Right atrium auricular region (tissue), 2 donors: ENCODE measurements at places on chromosomes 12 and 14. TPM values are rescaled to one million over a fixed set of nuclear protein-coding genes. Genes with fewer than 3 reads are reported as not detected.

- peak; percentile 42 for DNase-seq
- H3K4me3 ChIP-seq = no peak overlapping the region
- H3K27ac ChIP-seq = no peak overlapping the region
- peaks cover 34% of the 10 kb centered on the region for H3K4me1 ChIP-seq
- H3K27me3 ChIP-seq = no peaks in the 10 kb centered on the region
Measured at GRCh38 chr12:47721431-47721973, 3.8 kb downstream of the ENDOU start.

DNA sequence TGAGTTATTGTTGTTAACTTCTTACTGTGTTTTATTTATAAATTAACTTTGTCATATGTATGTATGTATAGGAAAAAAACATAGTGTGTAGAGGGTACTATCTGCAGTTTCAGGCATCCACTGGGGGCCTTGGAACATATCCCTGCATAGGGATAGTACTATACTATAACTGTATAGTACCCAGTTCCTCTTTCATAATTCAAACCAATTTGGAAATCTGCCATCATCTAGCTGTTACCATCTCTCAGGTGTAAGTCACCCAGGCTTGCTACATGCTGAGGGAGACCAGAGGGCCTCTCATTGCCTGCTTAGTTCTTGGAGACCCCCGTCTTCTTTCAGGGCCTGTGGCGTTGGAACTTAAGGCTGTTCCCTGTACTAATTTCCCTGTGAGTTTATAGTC is 12.9 kb upstream of the DCD start:
- H3K27ac ChIP-seq = no peak overlapping the region
- no peaks in the 10 kb centered on the region for H3K36me3 ChIP-seq

GRCh38 chr12:104026841-104027599 is 23.0 kb downstream of the GLT8D2 start:
- no peaks in the 10 kb centered on the region for H3K4me1 ChIP-seq
- H3K27me3 ChIP-seq = no peaks in the 10 kb centered on the region
- no peaks in the 10 kb centered on the region for H3K36me3 ChIP-seq
- no peak for DNase-seq
- no peak overlapping the region for H3K4me3 ChIP-seq

The CMKLR1 gene
- 11.0 TPM for total RNA-seq

GRCh38 chr14:105888784-105889665 is 362.6 kb downstream of the TMEM121 start:
- H3K27me3 ChIP-seq = no peaks in the 10 kb centered on the region
- no peaks in the 10 kb centered on the region for H3K4me1 ChIP-seq
- no peak overlapping the region for H3K4me3 ChIP-seq
- H3K27ac ChIP-seq = no peak overlapping the region

- H3K27me3 ChIP-seq = no peaks in the 10 kb centered on the region
- H3K4me3 ChIP-seq = no peak overlapping the region
- H3K36me3 ChIP-seq = peaks cover 4% of the 10 kb centered on the region
Measured at GRCh38 chr14:77306851-77307496, 13.7 kb downstream of the POMT2 start.

The PARP2 gene
- total RNA-seq = 8.9 TPM

DNA sequence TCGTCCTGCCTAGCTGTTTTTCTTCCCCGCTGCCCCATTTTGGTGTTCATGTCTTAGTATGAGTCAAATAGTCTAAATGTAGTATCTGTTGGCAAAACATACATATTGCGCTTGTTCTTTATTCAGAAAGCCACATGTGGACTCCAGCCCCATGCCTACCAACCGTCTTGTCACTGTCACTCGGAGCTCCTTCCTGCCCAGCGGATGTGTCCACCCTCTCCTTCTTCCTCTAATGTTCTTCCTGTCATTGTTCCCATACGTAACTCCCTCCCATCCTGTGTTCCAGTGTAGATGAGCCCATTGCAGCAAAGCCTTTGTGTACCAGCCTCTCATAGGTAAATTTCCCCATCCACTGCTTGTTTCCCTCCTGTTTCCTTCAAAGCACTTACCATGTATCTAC is 120.5 kb downstream of the TMX1 start:
- H3K36me3 ChIP-seq = no peaks in the 10 kb centered on the region
- no peaks in the 10 kb centered on the region for H3K4me1 ChIP-seq
- H3K27me3 ChIP-seq = no peaks in the 10 kb centered on the region
- no peak overlapping the region for H3K4me3 ChIP-seq

GRCh38 chr12:79844693-79845092 is 90.2 kb downstream of the PPP1R12A start:
- no peaks in the 10 kb centered on the region for H3K27me3 ChIP-seq
- no peaks in the 10 kb centered on the region for H3K4me1 ChIP-seq
- H3K4me3 ChIP-seq = no peak overlapping the region

The RNF212B gene
- not detected for total RNA-seq

DNA sequence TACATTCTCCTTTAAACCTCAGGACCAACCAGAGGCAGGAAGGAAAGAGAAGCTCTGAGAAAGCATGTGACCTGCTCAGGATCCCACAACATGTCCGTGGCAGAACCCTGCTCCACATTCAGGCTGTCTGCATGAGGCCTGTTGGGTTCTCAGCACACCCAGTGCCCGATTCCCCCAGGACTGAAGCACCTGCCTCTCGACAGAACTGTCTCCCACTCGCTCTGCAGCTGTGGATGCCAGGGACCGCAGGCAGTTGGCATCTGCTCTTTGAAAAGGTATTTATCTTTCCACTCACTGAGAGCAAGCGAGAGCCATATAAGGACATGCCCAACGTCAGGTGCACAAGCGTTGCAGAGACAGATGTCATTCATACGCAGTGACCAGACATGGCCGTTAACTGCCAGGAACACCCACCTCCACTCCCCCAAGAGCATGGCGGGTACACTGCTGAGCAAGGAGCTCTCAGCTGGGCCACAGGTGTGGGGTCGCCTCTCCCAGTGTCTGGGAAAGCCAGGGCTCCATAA is 18.9 kb downstream of the PITPNM2 start:
- no peaks in the 10 kb centered on the region for H3K4me1 ChIP-seq
- H3K36me3 ChIP-seq = no peaks in the 10 kb centered on the region
- no peaks in the 10 kb centered on the region for H3K27me3 ChIP-seq
- DNase-seq = peak; percentile 63
- peak overlapping the region; percentile 85 for H3K27ac ChIP-seq

The PZP gene
- total RNA-seq = not detected
